Effector memory CD4-positive, alpha-beta T cell (primary cell): ENCODE measurements at places on chromosomes 6 and 20.

DNA sequence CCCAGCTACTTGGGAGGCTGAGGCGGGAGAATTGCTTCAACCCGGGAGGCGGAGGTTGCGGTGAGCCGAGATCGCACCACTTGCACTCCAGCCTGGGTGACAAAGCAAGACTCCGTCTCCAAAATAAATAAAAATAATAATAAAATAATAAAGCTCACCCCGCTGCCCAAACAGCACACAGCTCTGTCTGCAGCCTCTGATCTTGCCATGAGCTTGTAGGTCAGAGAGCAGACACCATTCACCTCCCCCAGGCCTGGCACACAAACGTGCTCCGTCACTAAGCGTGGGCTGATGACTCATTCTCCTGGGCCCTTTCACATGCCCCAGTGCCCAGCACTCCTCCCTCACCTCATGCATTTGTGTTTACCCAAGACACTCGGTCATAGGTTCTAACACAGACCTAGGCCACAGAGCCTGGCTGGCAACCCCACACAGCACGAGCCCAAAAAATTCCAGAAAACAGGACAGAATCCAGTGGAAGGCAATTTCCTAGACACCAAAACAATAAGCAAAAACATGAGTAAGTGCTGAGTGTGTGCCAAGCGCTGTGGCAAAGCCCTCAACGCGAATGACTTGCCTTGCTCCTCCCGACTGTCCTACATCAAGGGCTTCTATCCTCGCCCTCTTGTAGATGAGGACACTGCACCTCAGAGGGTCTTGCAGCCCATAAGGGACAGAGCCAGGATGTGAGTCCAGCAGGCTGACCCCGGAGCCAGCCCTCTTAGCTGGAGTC is 18.0 kb downstream of the ATP9A start:
- DNase-seq, result no peak

GRCh38 chr20:56657879-56658278 is 28.8 kb downstream of the TFAP2C start:
- no peak for DNase-seq

- no peak for DNase-seq
Measured at GRCh38 chr6:154341336-154341735, 15.3 kb downstream of the IPCEF1 start.

- DNase-seq, result no peak
Measured at GRCh38 chr6:160132297-160132637, 10.7 kb downstream of the SLC22A1 start.

- DNase-seq, result no peak
Measured at GRCh38 chr6:21868226-21868625, 274.7 kb downstream of the SOX4 start.

DNA sequence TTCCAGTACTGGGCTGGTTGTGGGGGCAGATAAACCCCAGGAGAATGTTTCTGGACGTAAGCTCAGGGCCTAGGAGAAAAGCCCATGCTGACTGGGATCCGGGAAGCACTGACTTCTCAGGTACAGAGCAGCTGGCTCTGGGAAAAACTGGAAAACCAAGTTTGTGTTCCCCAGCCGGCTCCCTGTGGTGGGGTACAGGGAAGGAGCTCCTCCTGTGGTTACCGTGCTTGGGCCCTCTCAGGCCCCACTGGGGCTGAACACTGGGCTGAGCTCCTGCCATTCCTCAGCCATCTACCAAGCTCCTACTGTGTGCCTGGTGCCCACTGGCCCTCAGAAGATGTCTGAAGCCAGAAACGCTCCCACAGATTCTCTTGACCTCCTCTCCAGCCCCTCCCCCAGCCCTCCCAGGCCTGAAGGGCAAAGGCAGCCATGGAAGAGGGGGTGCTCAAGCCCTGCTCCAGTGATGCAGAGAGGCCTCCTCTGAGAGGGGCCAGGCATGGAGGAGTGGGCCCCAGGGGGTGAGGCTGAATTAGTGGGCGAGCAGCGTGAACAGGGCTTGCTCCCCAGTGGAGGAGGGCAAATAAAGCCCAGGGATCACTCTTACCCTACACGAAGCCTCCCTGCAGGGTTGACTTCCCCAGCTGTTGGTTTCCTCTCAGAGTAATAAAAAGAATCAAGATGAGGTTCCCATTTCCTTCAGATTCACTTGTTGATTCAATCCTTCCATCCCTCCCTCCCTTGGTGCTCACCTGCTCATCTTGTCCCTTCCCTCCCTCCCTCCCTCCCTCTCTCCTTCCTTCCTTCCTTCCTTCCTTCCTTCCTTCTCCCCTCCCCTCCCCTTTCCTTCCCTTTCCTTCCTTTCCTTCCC is 100.0 kb downstream of the VEGFA start:
- no peak for DNase-seq

DNA sequence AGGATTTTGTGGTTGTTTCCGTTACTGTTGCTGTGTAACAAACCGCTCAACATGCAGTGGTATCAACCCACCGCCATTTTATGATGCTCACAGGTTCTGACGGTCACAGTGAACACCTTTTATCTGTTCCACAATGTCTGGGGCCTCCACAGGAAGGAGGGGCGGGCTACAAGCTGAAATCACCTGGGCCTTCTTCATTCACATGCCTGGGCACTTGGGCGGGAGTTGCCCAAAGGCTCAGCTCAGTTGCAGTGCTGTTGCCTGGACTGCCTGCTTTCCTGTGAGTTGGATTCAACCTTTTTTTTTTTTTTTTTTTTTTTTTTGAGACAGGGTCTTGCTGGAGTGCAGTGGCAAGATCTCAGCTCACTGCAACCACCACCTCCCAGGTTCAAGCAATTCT is 16.7 kb upstream of the AVP start:
- no peak for DNase-seq

DNA sequence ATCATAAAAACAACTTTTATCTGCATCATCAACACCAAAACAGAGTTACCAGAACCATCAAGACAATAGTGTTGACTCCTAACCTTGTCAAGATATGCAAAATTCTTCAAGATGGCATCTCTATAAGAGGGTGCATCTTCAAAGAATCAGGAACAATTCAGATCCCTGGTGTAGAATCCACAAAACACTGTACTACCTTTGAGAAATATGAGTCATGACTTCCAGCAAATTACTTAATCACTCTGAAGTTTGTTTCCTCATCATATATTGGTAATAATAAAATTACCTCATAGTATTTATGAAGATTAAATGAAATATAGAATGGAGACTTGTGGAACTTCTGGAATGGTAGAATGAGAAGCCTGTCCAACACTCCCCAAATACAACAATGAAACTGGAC is 221.3 kb upstream of the SUPT3H start:
- DNase-seq, result no peak

DNA sequence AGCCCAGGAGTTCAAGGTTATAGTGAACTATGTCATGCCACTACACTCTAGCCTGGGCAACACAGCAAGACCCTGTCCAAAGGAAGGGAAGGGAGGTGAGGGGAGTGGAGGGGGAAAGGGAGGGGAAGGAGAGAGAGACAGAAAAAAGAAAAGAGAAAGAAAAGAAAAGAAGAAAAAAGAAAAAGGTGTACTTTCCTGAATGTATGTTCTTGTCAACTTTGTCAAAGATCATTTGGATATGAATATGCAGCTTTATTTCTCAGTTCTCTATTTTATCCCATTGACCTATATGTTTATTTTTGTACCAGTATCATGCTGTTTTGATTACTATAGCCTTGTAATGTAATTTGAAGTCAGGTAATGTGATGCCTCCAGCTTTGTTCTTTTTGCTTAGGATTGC is 30.9 kb upstream of the FKBP1C start:
- DNase-seq, result no peak

GRCh38 chr6:160085713-160086505 is 35.7 kb upstream of the SLC22A1 start:
- no peak for DNase-seq

- DNase-seq, result peak; percentile 78
Measured at GRCh38 chr6:35736253-35736894, 458 bp upstream of the ARMC12 start.

- DNase-seq, result no peak
Measured at GRCh38 chr20:49973981-49974380, 8.8 kb upstream of the SNAI1 start.

DNA sequence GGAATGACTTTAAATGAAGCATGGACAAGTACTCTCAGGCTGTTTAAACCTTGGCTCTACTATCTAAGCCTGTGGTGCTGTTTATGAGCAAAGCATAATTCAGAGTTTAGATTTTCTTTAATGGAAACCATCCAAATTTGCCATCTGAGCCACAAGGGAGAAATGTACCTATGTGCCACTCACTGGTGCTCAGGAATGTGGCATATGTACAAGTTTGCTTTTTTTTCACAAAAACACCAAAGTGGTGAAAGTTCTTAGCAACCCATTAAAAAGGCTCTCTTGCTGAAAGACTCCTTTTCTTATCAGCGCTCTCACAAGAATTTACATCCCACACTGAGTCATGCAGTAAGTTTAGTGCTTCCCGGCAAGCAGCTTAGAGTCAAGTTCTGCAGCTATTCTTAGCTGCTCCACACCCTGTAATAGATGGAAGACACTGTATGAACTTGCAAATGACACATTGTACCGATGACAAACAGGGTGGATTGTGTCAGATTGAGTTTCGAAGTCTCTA is 57.3 kb upstream of the MLIP start:
- DNase-seq, result no peak

DNA sequence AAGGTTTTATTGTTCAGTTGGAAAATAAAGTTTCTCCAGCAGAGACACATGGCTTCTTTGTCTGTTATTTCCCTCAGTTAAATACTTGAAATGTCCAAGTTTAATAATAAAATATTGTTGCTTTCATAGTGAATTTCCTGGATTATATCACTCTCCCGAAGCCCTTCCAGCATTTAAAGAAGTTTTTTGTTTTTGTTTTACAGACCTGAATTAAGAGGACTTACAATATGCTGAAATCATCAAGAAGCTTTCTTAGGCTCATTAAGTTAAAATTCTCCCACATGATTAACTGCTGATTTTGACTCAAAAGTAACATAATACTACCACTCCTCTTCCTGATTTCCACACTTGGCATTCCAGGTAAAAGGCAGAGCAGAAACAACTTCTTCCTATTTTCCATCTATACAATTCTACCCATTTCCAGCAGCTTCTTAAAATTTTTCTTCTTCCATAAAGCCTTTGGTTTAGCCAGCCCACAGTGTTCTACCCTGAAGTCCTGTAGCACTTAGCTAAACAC is 35.8 kb downstream of the PDSS2 start:
- no peak for DNase-seq

GRCh38 chr20:19375801-19376200 is 163.4 kb downstream of the SLC24A3 start:
- DNase-seq, result no peak

GRCh38 chr6:139109558-139109957 is 25.3 kb upstream of the HECA start:
- no peak for DNase-seq

DNA sequence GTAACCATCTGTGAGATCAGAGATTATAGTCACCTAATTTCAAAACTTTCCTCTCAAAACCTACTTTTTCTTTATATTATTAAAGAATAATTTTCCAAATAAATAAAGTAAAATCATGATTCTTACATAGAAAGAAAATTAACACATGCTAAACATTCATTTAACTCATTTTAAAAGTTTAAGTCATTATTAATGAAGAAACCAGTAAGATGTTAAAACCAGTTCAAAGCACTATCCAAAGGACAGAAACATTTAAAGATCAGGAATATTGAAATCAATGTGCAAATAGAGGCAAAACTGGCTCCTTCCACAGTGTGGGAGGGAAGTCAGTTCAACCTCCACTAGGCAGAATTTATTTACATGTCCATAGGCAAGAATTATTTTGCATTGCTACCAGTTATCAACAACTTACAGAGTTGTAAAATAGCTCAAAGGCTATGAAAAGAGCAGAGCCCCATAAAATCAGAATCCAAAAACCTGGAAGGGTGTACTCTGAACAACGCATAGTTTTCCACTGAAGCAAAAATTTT is 146.9 kb downstream of the KHDC1L start:
- no peak for DNase-seq

- DNase-seq, result no peak
Measured at GRCh38 chr6:56760842-56761241, 118.2 kb upstream of the DST start.

DNA sequence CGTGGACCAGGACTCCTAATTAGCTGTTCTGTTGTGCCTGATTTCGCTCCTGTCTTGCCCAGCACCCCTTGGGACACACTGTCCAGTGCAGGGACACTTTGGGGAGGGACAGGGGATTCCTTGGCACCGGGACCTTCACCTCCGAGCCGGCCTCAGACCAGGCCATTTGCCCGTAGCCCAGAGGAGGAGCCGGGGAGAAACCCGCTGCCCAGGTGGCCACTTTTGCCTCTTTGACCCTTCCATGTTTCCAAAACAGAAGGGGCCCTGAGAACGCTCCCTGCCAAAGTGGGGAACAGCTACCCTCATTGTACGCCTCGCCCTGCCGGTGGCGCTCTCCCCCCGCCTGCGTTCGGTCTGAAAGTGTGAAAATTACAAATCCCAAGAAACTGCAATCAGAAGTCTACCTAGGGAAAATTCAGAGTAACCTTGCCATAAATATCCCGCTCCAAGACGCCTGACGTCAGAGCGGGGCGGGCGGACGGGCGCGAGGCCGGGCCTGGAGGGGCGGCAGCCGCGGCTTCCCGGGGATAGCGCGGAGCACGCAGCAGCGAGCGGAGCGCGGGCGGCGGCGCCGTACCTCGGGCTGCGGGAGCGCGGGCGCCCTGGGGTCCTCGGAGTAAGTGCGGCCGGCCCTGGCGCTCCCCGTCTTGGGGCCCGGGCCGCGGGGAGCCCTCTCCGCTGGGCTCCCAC is at the start of gene DAAM2:
Gene DAAM2 (plus strand): TSS at position 527 of the 690 bp plus-strand sequence. CDS start 63,927 bp downstream, outside the sequence.
- DNase-seq, result no peak

DNA sequence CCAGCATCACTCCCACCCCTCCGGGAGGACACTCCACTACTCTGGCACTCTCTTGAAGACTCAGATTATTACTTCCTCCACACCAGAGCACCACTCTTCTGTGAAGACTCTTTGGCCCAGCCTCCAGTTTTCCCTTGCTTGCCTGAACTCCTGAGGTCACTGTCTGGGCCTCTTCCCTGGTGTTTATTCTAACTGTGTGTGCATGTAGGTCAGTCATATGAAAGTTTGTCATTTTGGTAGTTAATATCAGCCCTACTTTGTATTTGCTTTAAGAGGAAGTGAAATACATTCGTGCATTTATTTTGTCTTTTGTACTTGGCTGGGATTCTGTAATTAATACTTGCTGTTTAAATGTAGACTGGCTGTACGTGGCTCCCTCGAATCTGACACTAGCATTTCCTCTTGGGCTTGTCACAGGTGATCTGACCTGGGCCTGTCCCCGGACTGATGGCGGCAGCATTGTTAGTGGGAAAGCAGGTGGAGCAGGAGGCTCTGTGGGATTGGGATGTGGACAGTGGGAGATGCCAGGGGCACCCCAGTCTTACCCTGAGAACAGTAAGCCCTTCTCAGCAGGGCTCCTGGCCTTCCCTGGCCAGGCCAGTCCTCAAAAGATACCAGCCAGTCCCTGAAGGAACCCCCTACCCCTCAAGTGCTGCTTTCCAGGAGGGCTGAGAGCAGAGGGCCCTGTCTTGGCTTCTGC is 350.5 kb downstream of the CDC5L start:
- no peak for DNase-seq

DNA sequence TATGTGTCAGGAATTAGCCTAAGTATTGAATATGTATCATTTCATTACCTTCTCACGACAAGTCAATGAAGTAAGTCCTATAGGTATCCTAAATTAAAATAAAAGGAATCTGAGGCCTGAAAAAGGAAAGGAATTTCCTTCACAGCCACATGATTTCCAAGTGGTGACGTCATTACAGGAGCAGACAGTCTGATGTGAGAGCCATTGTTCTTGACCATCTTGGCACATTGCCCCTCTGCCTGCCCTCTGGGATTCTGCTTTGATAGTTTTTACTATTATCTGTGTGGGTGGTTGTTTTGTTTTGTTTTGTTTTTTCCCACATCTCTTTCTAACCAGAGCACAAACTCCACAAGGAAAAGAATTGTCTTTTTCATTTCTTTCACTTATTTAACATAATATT is 219.8 kb upstream of the UFL1 start:
- no peak for DNase-seq
